CD8-positive, alpha-beta memory T cell (primary cell): ENCODE measurements at places on chromosomes 6 and 20. TPM values are rescaled to one million over a fixed set of nuclear protein-coding genes. Genes with fewer than 3 reads are reported as not detected.

The ISM1 gene
- polyA plus RNA-seq = 1.3 TPM

The PLCB1 gene
- 8.8 TPM for polyA plus RNA-seq

The SIRPD gene
- polyA plus RNA-seq = not detected

The COL9A1 gene
- polyA plus RNA-seq = not detected

The HLA-G gene
- 3.2 TPM for polyA plus RNA-seq

The DEFB129 gene
- polyA plus RNA-seq = not detected

DNA sequence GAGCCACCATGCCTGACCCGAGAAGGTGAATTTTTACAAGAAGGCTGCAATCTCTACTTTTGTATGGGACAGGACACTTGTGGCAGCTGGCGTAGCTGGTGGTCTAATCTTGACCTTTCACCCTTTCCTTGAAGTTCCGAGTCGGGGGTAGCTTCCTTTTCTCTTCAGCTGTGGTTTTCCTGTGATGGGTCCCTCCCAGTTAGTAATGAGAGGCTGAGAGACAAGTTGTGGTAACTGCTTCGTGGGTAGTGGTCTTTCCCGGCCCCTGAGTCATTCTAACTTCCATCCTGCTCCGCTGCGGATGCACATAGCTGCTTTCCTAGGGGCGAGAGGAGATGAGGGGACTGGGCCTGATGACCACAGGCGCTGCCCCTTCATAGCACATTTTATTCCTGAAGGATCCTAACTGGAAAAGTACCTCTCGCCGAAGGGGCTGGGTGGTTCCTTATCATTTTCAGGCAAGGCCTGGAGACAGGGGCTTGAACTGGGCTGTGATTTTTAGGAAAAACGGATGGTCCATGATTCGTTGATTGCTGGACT is 3.1 kb downstream of the SYNJ2 start:
- no peaks in the 10 kb centered on the region for H3K27me3 ChIP-seq
- H3K4me1 ChIP-seq = peaks cover 53% of the 10 kb centered on the region
- no peaks in the 10 kb centered on the region for H3K36me3 ChIP-seq
- DNase-seq = no peak

- H3K4me1 ChIP-seq = peaks cover 11% of the 10 kb centered on the region
- H3K27me3 ChIP-seq = no peaks in the 10 kb centered on the region
- DNase-seq = no peak
These were observed 42.0 kb downstream of the ADTRP start for GRCh38 chr6:11736601-11737000.

- no peaks in the 10 kb centered on the region for H3K4me1 ChIP-seq
- H3K27me3 ChIP-seq = no peaks in the 10 kb centered on the region
- DNase-seq = no peak
- no peak overlapping the region for H3K27ac ChIP-seq
- no peak overlapping the region for H3K4me3 ChIP-seq
- peaks cover 5% of the 10 kb centered on the region for H3K36me3 ChIP-seq
These were observed 8.9 kb downstream of the FITM2 start for GRCh38 chr20:44302026-44302669.

- no peaks in the 10 kb centered on the region for H3K4me1 ChIP-seq
- H3K36me3 ChIP-seq = no peaks in the 10 kb centered on the region
- no peak overlapping the region for H3K27ac ChIP-seq
- DNase-seq = no peak
- no peak overlapping the region for H3K4me3 ChIP-seq
These were observed 1.9 kb downstream of the BPIFB1 start for GRCh38 chr20:33284937-33285336.

DNA sequence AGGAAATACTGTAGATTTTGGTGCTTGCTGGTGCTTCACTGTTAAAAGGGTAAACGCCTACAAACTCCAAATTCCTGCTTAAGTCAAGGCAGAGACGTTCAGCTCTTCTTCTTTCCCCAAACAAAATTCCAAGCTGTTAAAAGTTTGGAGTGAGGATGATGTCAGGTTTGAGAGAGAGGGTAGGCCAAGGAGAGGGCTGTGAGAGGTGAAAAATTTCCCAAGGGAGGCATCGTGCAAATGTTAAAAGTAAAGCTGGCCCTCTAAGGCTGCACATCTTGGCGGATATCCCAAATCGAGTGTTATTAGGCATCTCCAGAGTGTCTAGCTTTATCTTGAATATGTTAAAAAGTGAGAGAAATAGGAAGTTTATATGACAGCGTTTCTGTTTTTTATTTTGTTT is 651.8 kb downstream of the QKI start:
- H3K4me3 ChIP-seq = no peak overlapping the region
- H3K36me3 ChIP-seq = no peaks in the 10 kb centered on the region
- no peaks in the 10 kb centered on the region for H3K27me3 ChIP-seq
- H3K27ac ChIP-seq = no peak overlapping the region
- no peaks in the 10 kb centered on the region for H3K4me1 ChIP-seq
- DNase-seq = no peak

DNA sequence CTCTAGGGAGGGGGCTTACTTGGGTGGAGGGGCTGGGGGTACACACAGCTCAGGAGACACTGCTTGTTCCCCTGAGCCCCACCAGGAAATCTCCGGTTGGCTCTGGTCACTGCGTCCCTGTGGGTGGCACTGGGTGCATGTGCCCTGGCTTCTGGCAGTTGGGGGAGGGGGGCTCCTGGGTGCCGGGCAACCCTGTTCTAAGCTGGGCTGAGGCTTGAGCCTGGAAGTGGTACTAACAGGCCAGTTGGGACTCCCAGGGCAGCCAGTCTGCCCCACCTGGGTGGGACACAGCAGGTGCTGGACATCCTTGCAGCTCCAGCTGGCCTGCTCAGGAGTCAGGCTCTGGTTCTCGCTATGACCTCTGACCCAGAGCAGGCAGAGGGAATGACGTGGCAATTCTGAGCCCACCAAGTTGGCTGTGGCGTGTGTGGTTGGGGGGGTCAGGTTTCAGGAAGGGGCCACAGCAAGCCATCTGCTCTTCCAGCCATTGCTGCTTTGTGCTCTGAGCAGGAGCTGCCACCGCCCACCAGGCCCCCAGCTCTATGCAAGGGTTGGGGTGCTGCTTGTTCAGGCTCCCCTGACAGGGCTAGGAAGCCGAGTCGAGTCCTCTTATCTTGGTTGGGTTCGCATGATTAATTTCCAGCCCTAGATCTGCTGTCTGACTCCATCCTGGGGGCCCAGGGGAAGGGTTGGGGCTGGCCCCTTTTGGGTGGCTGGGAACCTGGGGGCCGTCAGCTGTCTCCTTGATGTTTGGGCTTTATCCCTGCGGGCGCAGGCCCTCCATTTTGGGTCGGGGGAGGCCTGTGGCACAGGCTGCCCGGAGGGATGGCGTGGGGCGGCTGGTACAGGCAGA is 590 bp downstream of the C20orf204 start:
- peaks cover 60% of the 10 kb centered on the region for H3K4me1 ChIP-seq
- peaks cover 4% of the 10 kb centered on the region for H3K36me3 ChIP-seq
- H3K4me3 ChIP-seq = no peak overlapping the region
- H3K27me3 ChIP-seq = no peaks in the 10 kb centered on the region
- no peak for DNase-seq

GRCh38 chr6:88561034-88561953 is 395.1 kb upstream of the CNR1 start:
- H3K36me3 ChIP-seq = no peaks in the 10 kb centered on the region
- H3K4me3 ChIP-seq = no peak overlapping the region
- no peaks in the 10 kb centered on the region for H3K27me3 ChIP-seq
- H3K4me1 ChIP-seq = no peaks in the 10 kb centered on the region
- no peak for DNase-seq
- no peak overlapping the region for H3K27ac ChIP-seq

DNA sequence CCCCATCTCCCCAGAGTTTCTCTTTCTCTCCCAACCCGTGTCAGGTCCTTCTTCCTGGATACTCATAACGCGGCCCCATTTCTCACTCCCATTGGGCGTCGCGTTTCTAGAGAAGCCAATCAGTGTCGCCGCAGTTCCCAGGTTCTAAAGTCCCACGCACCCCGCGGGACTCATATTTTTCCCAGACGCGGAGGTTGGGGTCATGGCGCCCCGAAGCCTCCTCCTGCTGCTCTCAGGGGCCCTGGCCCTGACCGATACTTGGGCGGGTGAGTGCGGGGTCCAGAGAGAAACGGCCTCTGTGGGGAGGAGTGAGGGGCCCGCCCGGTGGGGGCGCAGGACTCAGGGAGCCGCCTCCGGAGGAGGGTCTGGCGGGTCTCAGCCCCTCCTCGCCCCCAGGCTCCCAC is at the start of gene HLA-F:
HLA-F (plus strand) TSS at position 173 of the 404 bp plus-strand sequence; CDS start at position 203, 30 bp downstream.
- DNase-seq = peak; percentile 90
- H3K4me3 ChIP-seq = peak within 1 kb of the TSS; percentile 97
- H3K27ac ChIP-seq = peak within 1 kb of the TSS; percentile 96
- peaks cover 53% of the 10 kb centered on the region for H3K4me1 ChIP-seq
- H3K36me3 ChIP-seq = peaks cover 32% of the 10 kb centered on the region

- H3K27ac ChIP-seq = no peak overlapping the region
- no peaks in the 10 kb centered on the region for H3K27me3 ChIP-seq
- no peaks in the 10 kb centered on the region for H3K4me1 ChIP-seq
- H3K36me3 ChIP-seq = no peaks in the 10 kb centered on the region
- no peak for DNase-seq
These were observed 12.2 kb downstream of the SLC35F1 start for GRCh38 chr6:117919275-117919674.

DNA sequence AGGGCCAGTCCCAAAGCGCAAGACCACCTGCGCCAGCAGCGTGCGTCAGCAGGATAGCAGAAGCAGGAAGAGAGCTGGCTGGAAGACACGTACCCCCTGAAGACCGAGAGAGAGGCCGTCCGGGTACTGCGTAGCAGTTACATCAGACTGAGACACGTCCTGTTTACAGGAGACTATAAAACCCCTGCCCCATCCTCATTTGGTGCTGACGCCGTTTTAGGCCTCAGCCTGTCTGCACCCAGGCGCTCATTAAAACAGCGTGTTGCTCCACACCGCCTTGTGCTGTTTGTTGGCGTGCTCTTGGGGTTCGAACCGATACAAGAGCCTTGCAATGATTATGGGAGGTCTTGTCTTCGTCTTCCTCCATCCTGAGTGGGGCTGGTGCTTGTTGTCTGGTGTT is 31.8 kb upstream of the ULBP3 start:
- no peak overlapping the region for H3K27ac ChIP-seq
- H3K36me3 ChIP-seq = no peaks in the 10 kb centered on the region
- no peak overlapping the region for H3K4me3 ChIP-seq
- no peaks in the 10 kb centered on the region for H3K27me3 ChIP-seq

- peaks cover 10% of the 10 kb centered on the region for H3K4me1 ChIP-seq
- DNase-seq = peak; percentile 67
- H3K36me3 ChIP-seq = no peaks in the 10 kb centered on the region
- peak overlapping the region; percentile 32 for H3K27ac ChIP-seq
- peak overlapping the region; percentile 59 for H3K4me3 ChIP-seq
These were observed 50.1 kb upstream of the SLC32A1 start for GRCh38 chr20:38674092-38674764.

GRCh38 chr6:13990796-13991195 is 66.0 kb downstream of the RNF182 start:
- DNase-seq = no peak
- no peak overlapping the region for H3K4me3 ChIP-seq
- no peaks in the 10 kb centered on the region for H3K4me1 ChIP-seq

GRCh38 chr20:14838663-14839628 is 501.5 kb upstream of the FLRT3 start:
- no peaks in the 10 kb centered on the region for H3K4me1 ChIP-seq
- DNase-seq = no peak
- no peak overlapping the region for H3K4me3 ChIP-seq
- no peak overlapping the region for H3K27ac ChIP-seq

- H3K36me3 ChIP-seq = no peaks in the 10 kb centered on the region
- DNase-seq = no peak
- no peaks in the 10 kb centered on the region for H3K27me3 ChIP-seq
- peak overlapping the region; percentile 87 for H3K27ac ChIP-seq
- H3K4me1 ChIP-seq = peaks cover 20% of the 10 kb centered on the region
These were observed 527 bp downstream of the FBXO30 start for GRCh38 chr6:145814035-145814500.
